ENCODE measurements at places on chromosomes 2 and 18.

DNA sequence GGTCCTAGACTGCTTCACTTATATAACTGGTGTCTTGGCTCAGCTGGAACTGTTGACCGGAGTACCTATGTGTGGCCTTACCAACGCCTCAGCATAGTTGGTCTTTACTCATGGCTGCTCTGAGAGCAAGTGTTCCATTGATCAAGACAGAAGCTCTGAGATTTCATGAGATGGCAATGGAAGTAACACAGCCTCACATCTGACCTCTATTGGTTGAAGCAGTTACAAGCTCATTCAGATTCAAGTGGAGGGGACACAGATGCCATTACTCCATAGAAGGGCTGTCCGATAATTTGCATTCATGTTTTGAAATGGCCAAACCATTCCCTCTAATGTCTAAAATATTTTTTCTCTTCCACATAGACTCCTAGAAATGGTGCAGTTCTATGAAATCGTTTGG, 46.4 kb upstream of the STK39 start:
- no peak for DNase-seq

- no peak for DNase-seq
Measured at GRCh38 chr18:49819823-49820671, 6.7 kb upstream of the ACAA2 start.

GRCh38 chr2:134694411-134694810, 24.4 kb downstream of the TMEM163 start:
- DNase-seq, result no peak

DNA sequence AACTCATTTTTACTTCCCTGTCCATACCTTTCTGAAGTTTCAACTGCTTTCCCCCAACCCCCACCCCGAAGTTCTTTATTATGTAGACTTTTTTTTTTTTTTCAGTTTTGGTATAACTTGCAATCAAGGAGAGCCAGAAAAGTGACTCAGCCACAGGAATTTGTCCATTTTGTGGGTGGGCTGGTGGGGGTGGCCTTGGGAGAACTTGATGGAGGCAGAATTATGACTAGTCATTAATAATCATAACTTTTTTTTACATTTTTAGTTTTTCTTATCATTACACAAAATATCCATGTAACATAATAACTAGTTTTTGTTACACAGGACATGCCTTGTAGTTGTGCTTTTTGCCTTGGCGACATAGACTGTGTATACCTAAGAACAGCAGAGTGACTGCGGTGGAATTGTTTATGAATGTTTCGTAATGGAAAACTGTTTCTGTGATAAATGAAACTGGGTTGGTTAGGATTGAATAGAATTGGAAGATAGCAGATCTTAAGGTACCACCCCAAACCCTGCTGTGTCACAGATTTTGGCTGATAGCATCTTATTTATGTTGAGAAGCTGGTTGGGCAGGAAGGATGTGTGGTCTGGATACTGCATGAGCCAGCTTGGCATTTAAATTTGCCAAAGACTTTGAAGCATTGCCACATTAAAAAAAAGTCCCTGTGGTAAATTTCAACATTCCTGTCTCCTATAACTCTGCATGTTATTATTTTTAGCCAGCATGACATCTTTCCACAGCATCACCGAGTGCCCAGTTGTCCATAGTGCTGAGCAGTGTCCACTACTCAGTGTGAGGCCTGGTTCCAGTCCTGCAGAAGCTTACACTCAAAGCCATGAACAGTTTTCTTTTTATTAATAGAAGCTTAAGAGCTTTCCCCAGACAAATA, 30.7 kb downstream of the LYPD6B start:
- DNase-seq, result no peak

- DNase-seq, result no peak
Measured at GRCh38 chr18:38167623-38168022, 602.0 kb upstream of the CELF4 start.

DNA sequence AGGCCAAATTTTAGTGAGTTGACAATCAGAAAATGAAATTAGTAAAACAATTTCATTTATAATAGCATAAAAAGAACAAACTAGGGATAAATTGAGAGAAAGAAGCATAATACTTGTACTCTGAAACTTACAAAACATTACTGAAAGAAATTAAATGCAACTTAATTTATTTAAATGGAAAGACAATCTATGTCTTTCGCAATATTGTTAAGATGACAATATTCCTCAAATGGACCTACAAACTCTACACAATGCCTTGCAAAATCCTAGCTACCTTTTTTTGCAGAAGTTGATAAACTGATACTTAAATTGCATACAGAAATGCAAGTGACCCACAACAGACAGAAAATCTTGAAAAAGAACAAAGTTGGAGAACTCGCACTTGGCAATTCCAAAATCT, 9.1 kb downstream of the EPG5 start:
- no peak for DNase-seq

DNA sequence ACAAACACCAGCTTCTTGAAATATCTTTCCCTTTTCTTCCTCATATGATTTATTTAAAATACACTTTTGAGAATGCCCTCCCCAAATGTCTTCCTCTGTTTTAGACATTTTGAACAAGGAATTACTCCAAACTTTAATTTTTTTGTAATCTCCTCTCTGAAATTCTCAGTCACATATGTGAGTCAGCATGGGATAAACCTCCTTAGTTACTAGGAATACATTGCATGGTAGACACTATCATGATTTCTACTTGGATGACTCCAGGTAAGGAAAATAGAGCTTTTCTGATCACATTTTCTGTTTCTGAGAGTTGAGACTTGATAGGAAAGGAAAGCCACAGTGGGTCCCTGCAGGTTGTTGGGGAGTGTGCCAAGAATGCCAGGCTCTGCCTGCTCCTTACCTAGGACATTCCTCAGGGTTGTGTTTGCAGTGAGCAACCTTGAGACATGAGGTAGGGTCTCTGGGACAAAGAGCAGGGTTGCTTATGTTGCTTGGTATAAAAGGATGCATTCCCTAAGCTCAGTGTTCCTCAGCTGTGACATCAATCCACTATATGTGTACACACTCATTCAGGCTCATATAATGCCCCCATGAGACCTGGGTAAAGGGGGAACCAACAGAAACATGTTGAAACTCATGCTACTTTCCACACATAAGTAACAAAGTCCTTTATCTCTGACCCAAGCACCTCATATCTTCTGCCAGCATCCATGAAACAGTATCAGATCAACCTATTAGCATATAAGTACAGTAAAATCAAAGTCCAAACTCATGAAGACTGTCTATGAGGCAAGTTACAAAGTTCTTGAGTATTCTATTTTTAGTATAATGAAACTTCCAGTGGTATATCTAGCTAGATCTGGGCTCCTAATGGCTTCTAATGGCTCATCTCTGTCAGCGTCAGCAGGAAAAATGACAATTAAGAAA, 112.8 kb upstream of the SCN1A start:
- DNase-seq, result no peak

- DNase-seq, result no peak
Measured at GRCh38 chr2:113755035-113755834, 1.2 kb downstream of the SLC35F5 start.

DNA sequence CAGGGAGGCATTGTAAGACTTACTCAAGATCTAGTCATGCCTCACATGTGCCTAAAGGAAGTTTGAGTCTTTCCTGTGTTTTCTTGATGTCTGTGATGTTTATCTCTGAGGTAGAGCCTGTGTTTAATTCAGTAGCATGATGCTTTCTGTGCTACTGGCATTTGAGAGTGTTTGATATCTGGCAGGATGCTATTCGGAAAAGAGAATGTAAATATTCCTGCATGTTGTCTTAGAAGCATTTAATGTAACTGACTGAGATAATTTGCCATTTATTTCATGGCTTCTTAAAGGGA, 58.8 kb downstream of the GREB1L start:
- DNase-seq, result no peak

DNA sequence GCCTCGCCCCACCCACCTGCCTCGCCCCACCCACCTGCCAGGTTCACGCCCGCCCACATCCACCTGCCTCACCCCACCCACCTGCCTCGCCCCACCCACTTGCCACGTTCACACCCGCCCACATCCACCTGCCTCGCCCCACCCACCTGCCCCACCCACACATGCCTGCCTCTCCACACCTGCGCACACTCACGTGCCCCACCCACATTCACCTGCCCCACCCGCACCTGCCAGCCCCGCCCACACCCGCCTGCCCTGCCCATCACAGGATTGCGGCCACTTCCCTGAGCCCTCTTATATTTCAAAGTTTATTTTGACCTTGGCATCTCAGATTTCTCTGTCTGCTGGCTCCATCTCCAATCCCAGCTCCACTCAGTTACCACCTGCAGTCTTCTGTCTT, 217.5 kb upstream of the SOX11 start:
- DNase-seq, result no peak

- DNase-seq, result peak; percentile 9
Measured at GRCh38 chr2:113703386-113704299, 52.8 kb downstream of the SLC35F5 start.

- no peak for DNase-seq
Measured at GRCh38 chr2:40471866-40472265, 20.0 kb upstream of the SLC8A1 start.

- DNase-seq, result no peak
Measured at GRCh38 chr18:44149706-44150105, 531.0 kb upstream of the SETBP1 start.

- DNase-seq, result no peak
Measured at GRCh38 chr18:9206421-9206820, 69.8 kb downstream of the ANKRD12 start.

DNA sequence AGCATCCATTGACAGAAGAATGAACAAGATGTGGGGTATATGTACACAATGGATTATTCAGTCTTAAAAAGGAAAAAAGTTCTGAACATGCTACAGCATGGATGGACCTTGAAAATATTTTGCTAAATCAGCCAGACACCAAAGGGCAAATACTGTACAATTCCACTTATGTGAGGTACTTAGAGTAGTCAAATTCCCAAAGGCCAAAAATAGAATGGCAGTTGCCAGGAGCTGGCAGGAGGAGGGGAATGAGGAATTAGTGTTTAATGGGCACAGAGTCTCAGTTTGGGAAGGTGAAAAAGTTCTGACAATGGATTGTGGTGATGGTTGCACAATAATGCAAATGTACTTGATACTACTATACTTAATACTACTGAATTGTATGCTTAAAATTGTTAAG, 193.2 kb downstream of the MBD2 start:
- DNase-seq, result no peak

- no peak for DNase-seq
Measured at GRCh38 chr2:109372614-109373013, 241.2 kb downstream of the SEPTIN10 start.

DNA sequence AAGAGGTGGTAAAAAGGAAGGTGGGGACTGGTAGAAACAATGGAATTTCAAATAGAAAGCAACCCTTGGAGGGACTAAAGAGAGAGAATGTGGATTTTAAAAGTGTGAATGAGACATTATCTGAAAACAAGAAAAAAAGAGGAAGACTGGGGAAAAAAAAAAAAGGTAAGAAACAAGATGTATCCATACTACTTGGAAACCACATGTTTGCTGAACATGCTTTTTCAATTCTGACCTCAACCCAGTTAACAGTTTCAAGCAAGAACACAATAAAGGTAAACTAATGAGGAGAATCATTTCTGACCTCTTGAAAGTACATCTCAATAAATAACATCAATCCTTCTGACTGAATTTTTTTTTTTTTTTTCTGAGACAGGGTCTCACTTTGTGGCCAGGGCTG, 2.6 kb downstream of the FARSB start:
- no peak for DNase-seq

- no peak for DNase-seq
Measured at GRCh38 chr2:7895289-7895688, 786.6 kb upstream of the ID2 start.

- no peak for DNase-seq
Measured at GRCh38 chr18:49628119-49628518, 66.3 kb downstream of the LIPG start.

DNA sequence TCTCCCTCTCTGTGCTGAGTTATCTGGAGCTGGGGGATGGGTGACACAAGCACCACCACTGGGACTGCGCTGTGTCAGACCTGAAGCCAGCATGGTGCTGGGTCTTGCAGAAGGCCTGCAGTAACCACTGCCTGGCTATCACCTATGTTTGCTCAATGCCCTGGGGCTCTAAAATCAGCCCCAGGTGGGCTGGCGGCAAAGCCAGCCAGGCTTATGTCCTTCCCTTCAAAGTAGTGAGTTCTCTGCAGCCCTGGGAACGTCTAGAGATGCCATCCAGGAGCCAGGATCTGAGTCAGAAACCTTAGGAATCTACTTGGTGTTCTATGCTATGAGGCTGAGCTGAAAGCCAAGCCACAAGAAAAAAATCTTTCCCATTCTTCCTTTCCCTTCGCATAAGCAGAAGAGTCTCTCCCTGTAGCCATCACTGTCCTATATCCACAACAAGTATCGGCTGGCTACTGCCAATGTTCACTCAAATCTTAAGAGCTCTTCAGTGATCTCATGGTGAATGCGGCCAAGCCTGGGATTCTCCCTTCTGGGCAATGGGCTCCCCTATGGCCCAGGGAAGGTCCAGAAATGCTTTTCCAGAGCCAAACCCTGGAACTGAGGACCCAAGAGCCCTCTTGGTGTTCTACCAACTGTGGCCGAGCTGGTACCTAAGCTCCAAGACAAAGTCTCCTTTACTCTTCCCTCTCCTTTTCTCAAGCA, 248.7 kb downstream of the ZNF385B start:
- DNase-seq, result no peak

DNA sequence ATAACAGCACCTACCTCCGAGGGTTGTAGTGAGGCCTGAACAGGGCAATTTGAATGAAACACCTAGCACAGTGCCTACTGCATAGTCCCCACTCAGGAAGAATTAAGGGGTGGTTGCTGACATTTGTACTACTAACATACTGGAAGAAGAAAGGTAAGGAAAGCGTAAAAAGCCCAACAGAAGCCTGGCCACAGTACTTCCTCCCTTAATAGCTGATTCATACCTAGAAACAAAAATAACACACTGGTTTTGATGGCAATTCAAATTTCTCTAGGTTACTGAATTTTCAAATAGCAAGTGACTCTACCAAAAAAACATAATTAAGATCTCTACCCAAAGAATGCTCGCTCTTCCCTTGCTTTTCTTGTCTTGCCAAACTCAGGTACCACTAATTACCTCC, 16.2 kb downstream of the SUCLG1 start:
- DNase-seq, result no peak
